Stimulated activated CD8-positive, alpha-beta memory T cell treated with anti-CD3 and anti-CD28 coated beads, Interleukin-2, amount 100 ng/mL, for 1 hour (primary cell): ENCODE measurements at places on chromosomes 3 and 15.

- DNase-seq, result no peak
Observed at GRCh38 chr15:90040618-90041017, 39.5 kb downstream of the ZNF710 start.

GRCh38 chr3:64456674-64457073 is 231.1 kb downstream of the ADAMTS9 start:
- DNase-seq, result no peak

DNA sequence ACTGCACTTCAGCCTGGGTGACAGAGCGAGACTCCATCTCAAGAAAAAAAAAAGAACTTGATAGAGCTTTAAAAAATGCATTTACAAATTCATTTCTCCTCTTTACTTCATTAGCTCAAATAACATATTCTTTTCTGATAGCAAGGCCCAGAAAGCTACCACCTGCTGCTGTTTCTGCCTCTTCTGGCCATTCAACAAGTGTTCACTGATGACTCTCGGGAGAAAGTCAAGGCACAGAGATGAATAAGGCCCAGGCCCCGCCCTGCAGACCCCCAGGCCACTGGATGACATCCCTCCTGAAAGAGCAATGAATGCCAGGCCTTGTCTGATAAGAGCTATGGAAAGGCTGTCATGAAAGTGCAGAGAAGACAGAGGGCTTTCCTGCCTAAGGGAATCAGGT is 13.6 kb upstream of the TSEN2 start:
- no peak for DNase-seq

GRCh38 chr15:88218557-88219221 is 37.9 kb downstream of the NTRK3 start:
- no peak for DNase-seq
